ENCODE measurements at places on chromosomes 2 and 18.

GRCh38 chr2:222892321-222892720 lies 31.5 kb downstream of the ACSL3 start:
- no peak for DNase-seq

DNA sequence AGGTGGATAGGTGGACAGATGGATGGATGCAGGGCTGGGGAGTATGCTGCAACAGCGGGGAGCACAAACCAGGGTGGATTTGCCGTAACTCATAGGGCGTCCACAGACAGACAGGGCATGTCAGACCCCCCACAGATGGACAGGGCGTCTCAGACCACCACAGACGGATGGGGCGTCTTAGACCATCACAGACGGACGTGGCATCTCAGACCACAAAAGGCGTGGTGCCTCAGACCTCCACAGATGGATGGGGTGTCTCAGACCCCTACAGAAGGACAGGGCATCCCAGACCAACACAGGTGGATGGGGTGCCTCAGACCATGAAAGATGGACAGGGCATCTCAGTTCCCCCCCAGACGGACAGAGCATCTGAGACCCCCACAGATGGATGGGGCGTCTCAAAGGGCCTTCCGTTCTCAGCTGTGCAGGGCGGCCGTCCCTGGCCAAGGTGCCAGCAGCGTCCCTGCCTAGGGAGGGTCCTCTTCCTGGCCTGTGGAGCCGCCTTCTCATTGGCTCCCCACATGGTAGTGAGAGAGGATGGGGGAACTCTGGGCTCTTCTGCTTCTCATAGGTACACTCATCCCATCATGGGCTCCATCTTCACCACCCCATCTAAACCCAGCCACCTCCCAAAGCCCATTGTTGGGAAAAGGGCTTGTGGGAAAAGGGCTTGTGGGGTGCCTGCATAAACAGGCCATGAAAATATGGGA lies 2.1 kb downstream of the ANKMY1 start:
- DNase-seq = no peak

DNA sequence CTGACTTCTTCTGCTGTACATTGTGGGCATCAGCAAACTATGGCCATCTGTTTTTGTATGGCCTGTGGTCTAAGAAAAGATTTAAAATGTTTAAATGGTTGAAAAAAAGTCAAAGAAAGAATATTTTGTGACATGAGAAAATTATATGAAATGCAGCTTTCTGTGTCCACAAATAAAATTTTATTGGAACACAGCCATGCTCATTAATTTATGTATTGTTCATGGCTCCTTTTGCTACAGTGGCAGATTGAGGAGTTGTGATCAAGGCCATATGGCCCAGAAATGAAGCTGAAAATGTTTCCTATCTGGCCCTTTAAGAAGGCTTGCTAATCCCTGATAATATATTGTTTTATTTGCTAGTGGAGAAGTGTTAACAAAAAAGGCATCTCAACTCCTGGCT lies 162.0 kb downstream of the SLC4A3 start:
- DNase-seq = no peak

- DNase-seq = no peak
These were observed 131.1 kb downstream of the LTBP1 start for GRCh38 chr2:33077844-33078243.

DNA sequence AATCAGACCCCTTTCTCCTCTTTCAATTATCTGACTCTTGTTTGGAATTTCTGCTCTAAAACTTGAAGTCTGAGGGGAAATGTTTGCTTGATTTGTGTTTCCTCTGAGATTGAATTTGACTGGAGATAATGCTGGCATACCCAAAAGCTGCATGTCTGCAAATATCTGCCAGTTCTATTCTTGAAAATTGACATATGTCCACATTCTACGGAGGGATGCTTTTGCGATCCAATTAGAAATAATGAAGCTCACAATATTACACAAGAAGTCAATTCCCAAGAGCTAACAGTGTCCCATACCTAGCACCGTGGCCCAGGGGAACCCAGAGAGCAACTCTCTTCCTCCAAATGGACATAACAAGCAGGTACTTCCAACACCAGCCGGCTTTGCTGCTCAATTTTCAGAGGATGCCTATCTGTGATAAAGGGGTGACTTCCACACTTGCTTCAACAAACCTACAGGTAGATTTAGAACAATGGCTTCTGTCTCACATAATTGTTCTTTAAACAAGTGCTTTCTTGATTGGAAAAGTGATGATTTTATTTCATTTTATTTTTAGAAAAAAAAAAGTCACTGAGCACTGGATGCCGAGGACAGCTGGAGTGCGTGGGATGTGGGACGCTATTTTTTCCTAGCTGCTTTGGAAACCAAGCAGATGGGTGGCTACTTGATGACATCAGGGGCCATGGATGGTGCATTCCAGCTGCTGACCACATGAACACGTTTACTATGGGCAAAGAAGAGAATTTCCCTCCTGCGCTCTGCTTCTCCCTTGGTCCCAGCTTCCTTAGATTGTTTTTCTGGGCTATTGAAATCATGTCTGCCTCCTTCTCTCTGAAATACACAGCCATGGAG lies 488.9 kb downstream of the RNF144A start:
- no peak for DNase-seq

DNA sequence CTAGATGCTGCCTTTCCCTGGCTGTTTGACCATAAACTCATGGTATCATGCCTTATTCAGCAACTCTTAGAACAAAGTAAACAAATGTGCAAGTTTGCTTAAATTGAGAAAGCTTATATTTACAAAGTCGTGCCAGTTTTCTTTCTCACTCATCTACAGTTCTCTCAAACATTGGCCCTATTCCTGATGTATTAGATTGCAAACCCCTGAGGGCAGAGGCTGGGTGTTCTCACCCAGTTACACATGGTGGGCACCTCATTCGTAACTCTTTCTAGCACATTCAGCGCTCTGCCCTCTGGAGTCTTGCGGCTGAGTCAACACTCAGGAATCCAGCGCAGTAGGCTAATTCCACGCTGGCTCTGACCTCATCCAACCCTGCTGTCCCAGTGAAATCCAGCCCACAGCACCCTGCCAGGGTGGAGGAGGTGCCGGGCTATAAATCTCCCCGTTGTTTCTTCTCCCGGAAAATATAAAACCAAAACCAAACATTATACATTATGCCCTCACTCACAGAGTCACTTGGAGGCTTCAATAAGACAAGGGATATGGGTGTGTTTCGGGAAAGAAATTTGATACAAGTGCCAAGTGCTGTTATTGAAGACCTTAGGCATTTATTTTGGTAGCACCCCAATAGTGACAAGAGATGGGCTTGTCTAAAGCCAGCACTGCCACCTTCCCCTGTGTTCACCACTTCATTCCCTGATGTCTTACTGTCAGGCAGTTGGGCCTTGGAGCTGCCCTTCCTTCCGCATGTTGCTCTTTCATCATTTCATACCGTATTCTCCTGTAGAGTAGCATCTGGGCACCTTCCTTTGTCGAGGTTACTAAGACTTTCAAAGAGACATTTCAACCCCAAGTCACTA lies 287.4 kb downstream of the PRKCE start:
- no peak for DNase-seq

DNA sequence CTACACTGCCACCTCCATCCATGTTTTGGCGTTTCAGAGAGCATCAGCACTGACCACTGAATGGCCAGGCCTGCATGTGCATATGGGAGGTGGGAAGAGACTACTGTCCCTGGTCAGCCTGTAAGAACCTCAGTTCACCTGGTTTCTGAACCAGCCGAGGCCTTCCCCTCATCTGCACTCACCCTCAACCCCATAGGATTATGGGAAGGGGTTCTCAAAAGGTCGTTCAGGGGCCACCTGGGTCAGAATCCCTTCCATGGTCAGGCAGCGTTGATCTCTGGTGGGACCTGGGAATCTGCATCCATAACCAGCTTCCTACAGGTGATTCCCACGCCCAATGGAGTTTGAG lies 36.7 kb downstream of the TET3 start:
- DNase-seq = no peak

DNA sequence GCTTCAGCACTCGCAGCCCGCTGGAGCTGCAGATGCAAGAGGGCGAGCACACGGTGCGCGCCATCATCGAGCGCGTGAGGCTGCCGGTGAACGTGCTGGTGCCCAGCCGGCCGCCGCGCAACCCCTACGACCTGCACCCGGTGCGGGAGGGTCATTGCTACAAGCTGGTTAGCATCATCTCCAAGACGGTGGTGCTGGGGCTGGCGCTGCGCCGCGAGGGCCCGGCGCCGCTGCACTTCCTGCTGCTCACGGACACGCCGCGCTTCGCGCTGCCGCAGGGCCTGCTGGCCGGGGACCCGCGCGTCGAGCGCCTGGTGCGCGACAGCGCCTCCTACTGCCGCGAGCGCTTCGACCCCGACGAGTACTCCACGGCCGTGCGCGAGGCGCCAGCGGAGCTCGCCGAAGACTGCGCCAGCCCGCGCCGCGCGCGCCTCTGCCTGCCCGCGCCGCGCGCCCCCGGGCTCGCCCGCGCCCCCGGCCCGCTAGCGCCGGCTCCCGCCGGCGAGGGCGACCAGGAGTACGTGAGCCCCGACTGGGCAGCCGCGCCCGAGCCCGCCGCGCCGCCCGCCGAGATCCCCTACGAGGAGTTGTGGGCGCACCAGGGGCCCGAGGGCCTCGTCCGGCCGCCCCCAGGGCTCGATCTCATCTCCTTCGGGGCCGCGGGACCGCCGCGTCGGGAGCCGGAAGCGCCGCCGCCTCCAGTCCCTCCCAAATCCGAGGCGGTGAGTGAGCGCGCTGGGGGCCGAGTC lies 11.8 kb downstream of the GAREM2 start:
- no peak for DNase-seq

DNA sequence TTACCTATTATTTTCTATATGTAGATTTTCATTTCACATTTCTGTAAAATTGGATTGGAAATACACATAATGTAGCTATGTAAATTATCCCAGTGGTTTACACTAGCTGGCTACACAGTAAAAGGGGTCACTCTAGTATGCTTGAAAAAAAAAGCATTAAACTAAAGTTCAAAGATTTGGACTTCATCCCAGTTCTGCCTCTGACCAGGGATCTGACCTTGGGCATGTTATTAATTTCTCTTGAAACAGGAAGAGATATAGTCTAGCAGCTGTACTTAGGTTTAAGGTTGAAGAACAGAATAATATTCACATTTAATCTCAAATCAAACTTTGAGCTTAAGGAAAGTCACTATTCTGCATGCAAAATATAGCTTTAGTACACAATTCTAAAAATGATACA lies 64.5 kb upstream of the RPE start:
- DNase-seq = no peak

DNA sequence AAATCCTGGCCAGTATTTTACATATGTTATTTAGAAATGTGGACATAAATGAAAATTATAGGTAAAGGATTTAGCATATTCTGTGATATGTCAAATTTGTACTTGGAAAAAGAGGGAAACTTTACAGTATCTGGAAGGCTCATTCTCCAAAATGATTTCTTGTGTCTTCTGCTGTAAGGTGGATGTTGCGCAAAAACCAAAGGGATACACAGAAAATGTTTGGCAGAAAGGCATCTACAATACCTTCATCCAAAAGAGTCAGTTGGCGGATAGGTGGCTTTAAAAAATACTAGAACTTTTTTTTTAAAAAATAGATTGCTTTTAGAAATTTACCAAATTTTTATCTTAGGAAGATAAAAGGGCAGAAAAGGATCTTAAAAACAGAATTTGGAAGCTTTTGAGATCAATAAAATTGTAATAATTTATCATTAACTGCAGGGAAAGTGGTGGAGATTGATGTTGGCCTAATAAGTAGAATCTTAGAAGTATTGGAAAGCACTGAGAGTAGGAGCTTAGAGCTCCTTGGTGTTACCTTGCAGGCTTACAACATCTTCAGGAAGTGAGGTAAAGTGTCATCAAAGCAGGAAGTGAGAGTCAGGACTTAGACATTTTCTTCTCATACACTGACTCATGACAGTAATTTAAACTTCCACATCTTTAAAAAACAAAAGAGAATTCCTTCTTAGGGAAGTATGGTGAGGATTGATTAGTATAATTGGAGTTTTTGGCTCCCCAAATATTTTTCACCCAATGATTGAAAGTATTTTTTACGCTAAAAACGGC lies 2.1 kb downstream of the NABP1 start:
- no peak for DNase-seq

- no peak for DNase-seq
These were observed 95.9 kb upstream of the MBOAT2 start for GRCh38 chr2:9099341-9099751.

DNA sequence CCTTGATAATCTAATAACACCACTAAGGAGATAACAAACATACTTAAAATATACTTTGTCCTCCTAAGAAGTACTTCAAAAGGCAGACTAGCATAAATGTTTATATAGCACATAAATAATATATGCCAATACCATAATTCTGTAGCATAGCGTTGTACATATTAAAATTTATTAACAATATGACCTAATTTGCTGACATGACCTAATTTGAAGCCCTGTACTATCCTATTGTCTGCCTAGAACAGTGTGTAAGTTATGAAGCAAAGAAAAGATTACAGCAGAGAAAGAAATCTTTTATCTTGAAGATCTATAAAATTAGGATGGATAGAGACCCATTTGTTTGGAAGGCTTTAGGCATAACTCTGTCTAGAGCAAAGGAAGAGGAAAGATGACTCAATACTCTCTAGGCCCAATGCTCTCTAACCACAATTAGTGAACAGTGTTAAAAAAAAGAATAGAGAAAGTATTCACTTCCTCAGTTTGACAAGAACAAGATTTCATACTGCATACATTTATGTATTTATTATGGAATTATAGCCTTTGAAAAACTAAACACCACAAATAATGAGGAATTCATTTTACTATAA lies 231.3 kb downstream of the ZRANB3 start:
- no peak for DNase-seq

DNA sequence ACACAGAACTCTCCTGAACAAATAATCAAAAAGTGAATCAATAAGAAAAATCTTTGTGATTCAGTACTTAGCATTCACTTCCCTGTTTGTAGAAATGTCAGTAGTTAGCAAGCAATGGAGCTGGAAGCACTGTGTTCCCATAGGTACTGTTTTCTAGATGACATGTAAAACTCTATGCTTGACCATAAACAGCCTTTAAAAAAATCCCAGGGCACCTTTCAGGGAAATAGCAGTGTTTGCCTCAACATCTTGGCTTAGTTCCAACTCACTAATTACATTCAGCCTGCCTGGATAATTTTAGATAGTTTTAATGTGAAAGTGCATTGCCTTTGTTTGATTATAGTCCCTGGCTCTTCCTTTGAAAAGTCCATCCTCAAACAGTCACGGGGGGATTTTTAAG lies 721.8 kb downstream of the ERBB4 start:
- DNase-seq = no peak

Measured in NCI-H1930 (cell line).